ENCODE measurements at places on chromosomes 5 and 9. TPM values are rescaled to one million over a fixed set of nuclear protein-coding genes. Genes with fewer than 3 reads are reported as not detected.

Gene DRD1
- total RNA-seq = not detected

Gene LCP2
- not detected for total RNA-seq

Gene FOXD4L5
- total RNA-seq = 0.29 TPM

Gene TLR4
- total RNA-seq = not detected

Gene SPINK13
- not detected for total RNA-seq

Gene RXRA
- 64.8 TPM for total RNA-seq

Gene GPR150
- total RNA-seq = not detected

Gene SPATA31A5
- not detected for total RNA-seq

Gene INSL4
- total RNA-seq = not detected

Gene GPSM1
- total RNA-seq = 82.2 TPM

Gene MAMDC2
- 0.60 TPM for total RNA-seq

Gene ANKRD34B
- total RNA-seq = 0.17 TPM

Gene GRIN1
- total RNA-seq = 0.77 TPM

Gene ARSK
- total RNA-seq = 11.2 TPM

Gene MARVELD2
- 71.6 TPM for total RNA-seq

Gene SLC6A7
- total RNA-seq = not detected

Gene HSPA9
- total RNA-seq = 174 TPM

All from progenitor cell of endocrine pancreas (in vitro differentiated cells).